ENCODE measurements at places on chromosomes 7 and 10.

GRCh38 chr7:1366801-1367405, 92.4 kb downstream of the MICALL2 start:
- no peak for DNase-seq

- no peak for DNase-seq
These were observed 102.7 kb downstream of the ZNF248 start for GRCh38 chr10:37754538-37755323.

DNA sequence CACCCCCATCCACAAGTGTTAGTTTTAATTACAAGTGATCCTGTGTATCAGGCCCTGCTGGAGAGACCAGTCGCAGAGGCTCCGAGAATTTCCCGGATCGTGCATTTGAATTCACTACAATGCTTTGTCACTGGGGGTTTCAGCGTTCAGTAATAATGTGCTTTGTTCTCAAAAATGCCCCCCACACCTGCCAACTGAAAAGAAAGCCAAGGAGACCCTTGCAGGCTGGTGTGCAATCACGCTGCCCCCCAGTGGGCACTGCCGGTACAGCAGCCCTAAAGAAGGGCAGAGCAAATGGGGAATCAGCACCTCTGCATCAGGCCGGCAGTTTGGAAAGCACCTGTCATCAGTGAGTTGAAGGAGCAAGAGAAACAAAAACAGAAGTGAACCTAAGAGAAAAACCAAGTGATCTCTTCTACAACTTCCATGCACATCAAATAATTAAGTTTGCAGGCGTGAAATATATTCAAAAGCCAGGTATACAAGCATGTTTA, 177.6 kb downstream of the PARD3 start:
- peak; percentile 34 for DNase-seq

GRCh38 chr10:57844387-57844998, 423.2 kb downstream of the IPMK start:
- no peak for DNase-seq

GRCh38 chr10:15632456-15633091, 87.1 kb downstream of the ITGA8 start:
- no peak for DNase-seq

DNA sequence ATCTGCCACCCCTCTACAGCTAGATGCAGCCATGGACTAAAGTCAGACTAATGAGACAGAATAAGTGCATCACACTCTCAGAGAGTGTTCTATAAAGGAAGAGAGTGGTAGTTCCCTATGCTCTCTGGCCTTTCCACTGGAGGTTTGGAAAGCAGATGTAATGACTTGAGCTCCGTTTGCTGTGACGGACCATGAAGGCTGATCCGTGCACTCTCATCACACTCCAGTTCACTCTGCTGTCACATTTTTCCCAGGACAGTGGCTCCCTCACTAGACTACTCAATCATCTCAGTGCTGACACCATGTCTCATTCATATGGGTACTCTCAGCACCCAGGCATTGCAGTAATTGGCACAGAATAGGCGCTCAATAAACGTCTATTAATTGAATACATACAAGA, 20.4 kb downstream of the TRDMT1 start:
- no peak for DNase-seq

- no peak for DNase-seq
These were observed 109.4 kb upstream of the PDE1C start for GRCh38 chr7:32179567-32179966.

DNA sequence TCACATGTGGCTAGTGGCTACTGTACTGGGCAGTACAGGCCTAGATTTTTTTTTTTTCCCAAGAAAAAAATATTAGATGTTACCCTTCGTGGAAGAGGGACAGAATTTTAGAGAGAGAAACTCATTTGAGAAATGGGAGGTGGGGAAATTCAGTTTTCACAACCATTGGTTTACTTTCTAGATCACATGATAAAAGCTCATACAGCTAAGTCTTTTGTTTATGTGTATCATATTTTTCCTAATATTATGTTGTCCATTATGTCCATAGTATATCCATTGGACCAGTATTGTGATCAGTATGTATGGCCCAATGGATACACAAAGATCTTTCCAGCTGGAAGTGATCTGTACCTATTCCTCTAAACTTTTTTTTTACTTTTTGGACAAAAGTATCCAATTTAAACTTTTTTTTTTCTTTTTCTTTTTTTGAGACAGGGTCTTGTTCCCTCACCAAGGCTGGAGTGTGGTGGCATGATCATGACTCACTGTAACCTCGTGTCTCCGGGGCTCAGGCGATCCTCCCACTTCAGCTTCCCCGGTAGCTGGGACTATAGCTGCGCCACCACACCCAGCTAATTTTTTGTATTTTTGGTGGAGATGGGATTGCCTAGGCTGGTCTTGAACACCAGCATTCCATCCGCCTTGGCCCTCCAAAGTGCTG, 4.1 kb downstream of the CALU start:
- no peak for DNase-seq

GRCh38 chr7:121797657-121798452, 75.1 kb upstream of the PTPRZ1 start:
- no peak for DNase-seq

DNA sequence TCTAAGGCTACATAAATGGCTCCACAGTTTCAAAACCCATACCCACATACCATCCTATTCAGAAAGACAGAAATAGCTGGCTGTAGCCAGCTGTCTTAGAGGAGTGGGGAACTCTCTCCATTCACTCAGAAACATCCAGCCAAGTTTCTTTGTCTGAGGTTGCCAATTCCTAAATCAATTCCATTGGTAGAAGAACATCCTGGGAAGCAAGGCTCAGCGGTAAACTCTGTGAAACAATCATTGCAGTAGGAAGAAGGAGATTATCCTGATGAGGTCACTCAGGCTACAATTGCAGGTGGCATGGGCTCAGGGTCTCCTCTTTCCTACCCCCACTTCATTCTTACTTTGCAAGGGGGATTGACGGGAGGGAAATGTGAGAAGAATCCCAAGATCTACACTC, 154.0 kb downstream of the ETV1 start:
- DNase-seq, result no peak

DNA sequence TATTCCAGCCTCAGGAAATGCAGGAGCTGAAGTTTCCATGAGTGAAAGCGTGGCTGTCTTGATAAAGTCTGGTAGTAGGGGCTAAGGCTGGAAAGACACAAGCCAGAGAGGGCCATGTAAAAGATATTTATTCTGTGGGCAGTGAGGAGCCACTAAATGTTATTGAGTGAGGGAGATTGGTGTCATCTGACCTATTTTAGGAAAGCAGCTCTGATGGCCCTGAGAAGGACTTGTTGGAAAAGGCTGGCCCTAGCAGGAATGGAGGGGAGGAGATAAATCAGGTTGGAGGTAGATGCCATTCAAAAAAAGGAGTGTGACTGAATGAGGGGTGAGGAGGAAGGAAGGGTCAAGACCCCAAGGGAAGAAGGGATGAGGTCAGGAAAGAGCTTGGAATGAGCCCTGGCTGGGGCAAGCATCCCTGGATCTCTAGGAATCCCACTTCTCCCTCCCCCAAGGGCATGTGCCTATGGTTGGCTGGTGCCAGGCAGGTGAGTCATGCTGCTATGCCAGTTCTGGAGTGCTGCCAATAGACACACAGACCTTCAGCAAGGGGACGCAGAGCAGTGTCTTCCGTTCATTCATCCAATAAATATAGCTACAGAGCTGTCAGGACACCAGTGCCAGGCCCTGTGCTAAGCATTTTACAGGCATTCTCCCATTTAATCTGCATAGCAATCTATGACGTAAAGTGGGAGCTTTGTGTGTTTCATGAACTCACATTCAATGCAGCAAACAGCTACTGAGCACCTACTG, 2.0 kb downstream of the ANKRD2 start:
- no peak for DNase-seq

GRCh38 chr7:107267138-107267537, 98.3 kb downstream of the HBP1 start:
- no peak for DNase-seq

- no peak for DNase-seq
These were observed 50.2 kb downstream of the TFAM start for GRCh38 chr10:58435297-58435985.

GRCh38 chr7:131157530-131158243, 170.0 kb upstream of the MKLN1 start:
- no peak for DNase-seq

DNA sequence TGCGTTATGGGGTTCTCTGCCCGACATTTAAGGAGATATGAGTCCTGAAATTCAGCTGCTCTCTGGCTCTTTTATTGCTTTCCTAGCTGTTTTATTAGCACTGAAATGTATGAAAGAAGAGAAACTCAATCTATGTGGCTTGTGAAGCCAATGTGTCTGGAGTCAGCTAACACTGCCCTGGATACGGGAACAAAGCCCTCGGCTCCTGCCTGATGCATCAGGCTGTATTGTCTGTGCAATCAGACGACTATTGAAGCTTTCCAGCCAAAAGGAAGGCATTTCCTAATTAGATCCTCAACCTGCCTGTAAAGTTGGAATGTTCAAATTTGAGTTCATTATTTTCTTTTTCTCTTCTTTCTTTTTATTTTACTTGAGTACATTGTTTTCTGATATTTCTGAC, 22.0 kb upstream of the TM9SF3 start:
- DNase-seq, result no peak

DNA sequence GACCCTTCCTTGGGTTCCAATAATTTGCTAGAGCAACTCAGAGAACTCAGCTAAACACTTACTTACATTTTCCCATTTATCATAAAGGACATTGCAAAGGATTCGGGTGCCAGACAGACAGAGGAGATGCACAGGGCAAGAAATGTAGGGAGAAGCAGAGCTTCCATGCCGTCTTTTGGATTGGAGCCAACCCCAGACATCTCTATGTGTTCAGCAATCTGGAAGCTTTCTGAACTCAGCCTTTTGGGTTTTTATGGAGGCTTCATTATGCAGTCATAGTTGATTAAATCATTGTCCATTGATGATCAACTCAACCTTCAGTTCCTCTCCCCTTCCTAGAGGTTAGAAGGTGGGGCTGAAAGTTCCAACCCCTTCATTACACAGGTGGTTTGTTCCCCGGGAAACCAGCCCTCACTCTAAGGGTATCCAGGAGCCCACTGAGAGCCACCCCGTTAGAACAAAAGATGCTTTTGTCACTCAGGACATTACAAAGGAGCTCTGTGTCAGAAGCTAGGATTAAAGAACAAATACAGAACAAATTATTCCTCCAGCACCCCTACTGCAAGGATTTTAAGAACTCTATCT, 211.9 kb upstream of the VSTM2A start:
- DNase-seq, result no peak

DNA sequence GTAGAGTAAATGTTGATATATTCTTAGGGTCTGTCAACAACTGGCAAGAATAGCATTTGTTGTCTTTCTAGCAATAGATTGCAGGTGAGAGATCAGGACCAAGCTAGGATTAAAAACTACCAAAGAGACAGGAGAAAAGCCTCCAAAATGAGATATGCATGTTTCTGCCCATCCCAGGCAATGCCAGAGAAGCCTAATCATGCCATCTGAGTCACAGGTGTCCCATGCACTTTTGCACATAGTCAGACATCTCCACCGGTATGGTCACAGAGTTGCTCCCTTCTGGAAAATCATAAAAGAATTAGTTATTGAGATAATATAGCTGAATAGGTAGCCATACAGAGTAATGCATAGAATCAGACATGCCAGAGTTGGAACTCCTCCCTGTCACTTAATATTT, 50.6 kb downstream of the PDK4 start:
- no peak for DNase-seq

DNA sequence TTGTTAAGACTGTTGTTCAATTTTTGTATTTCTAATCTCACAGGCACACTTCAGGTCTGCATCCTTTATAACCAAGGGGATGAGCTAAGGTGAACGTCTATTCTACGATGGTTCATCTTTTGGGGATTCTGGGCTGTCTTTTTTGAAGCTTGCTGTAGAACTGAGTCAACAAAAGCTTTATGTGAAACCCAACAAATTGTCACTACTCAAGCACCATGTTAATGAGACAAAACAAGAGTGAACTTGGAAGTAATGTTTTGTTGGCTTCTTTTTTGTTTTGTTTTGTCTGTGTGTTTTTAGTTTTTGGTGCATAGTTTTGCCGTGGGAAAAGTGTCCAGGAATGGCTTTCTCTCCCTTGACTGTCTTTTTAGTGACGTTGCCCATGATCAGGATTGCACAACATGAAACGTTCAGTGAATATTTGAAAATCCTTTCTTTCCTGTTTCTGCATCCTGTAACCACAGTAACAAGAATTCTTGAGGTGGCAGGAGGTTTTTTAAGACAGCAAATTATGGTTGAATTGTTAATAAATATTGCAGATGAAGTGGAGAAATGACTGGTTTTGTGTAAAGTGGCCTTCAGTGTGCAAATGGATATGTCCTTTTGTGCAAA, 65.6 kb downstream of the WIPF3 start:
- DNase-seq, result no peak

DNA sequence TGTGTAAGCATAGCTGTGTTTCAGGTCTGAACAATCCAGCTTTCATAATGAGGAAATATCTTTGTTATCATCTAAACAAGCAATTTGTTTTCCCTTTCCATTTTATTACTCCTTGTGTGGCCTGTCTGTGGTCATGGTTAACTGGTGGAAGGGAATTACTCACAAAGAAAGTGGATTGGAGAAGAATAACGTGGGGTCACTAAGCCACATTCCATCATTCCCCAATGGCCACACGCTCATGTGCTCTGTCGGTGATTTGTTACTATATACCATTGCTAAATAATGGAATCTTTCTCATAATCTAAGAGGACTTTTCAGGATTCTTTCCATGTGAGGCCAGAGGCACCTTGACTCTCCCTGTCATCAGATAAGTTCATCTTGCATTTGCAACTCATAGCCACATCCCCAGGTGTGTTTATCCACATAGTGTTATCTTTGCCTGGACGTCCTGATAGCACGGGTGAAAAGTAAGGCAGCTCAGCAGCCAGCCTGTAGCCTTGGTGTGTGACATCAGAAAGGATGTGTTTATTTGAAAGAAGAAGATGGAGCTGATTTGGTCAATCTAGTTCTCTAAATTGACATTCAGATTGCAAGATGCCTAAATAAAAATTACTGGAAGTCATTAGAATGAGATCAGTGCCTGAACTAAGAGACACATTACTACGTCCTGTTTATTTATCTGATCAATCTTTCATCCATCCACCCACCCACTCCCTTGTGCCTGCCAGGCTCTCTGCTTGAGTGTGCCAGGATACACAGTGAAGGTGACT, 128.9 kb downstream of the CELF2 start:
- DNase-seq, result no peak

- DNase-seq, result no peak
These were observed 112.6 kb downstream of the C1GALT1 start for GRCh38 chr7:7294911-7295310.

DNA sequence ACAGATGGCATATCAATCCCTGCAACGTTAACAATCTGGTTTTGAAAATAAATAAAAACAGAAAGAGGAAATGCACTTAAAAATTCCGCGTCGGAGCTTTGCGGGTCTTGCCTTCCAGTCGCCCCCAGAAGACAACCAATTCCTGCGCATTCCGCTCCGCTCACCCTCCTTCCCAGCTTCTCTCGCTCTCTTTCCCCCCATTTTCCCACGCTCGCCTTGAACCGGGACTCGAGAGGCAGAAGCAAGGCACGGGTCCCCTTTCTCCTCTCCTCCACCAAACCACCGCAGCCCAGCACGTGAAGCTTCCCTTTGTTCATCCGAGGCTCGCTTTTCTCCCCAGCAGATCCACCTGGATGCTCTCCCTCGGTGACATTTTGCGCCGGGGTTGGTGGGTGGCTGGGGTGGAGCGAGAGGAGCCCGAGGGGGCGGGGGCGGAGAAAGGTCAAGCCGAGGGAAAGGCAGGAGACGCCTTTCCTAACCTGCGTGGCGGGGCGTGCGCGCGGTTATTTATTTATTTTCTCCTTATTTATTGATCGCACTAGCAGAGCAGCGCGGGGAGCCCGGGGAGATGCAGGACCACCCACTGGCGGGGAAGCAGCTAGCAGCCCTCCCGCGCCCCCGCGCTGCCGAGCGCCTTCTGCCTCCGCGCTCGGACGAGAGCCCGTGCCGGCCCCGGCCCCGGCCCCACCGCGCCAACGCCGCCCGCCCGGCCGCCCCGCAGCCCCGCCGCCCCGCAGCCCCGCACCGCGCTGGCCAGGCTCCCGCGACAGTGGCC, at the start of gene KCND2:
TSS of gene KCND2 (plus strand) at position 475 of the 775 bp plus-strand sequence.
- DNase-seq, result no peak
